ENCODE measurements at places on chromosomes 1 and 21.

DNA sequence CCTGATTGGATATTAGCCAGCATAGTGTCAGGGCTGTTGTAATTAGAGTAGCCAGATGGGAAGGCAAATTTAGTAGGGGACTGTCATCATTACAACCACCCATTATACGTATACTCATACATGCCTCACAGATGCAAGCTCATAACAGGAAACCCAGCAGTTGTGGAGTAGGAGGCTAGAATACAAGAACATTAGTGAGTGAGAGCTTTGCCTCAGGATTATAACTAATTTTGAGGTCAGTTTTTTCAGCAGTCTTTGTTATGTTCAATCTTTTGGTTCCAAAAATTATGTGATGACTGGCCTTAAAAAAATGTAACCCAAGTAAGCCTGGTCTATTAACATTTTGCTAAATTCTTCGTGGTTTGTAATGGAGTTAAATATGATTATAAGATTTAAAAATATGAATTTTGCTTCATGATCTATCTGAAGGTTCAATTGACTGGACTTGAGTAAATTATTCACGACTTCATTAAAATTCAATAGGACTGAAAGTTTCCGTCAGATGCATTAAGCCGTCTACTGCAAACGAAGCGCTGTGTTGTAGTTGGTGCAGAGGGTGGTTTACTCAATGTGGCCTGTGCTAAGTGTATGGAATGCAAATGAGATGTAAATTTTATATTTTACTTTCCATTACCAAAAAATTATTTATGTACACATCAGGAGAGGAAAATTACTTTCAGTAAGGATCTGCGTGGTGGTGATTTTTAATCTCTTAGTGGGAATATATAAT, 48.8 kb downstream of the KCNK1 start:
- DNase-seq = no peak

DNA sequence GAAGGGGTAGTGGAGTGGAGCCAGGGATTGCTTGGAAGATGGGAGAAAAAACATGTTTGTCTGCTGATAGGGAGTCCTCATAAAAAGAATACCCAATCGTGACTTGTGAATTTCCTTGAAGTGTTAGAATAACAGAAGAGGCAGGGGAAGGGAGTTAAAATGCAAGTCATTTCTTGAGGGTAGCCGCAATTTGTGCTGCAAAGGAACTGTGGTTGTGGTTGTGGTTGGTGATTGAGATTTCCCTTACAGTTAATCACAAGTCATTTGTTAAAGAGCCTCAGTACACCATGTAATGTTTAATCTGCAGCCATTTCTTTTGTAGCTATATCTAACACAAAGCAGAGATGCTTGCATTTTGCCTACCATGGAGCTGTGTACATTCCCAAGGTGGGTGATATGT, 38.5 kb upstream of the EGLN1 start:
- DNase-seq = no peak

DNA sequence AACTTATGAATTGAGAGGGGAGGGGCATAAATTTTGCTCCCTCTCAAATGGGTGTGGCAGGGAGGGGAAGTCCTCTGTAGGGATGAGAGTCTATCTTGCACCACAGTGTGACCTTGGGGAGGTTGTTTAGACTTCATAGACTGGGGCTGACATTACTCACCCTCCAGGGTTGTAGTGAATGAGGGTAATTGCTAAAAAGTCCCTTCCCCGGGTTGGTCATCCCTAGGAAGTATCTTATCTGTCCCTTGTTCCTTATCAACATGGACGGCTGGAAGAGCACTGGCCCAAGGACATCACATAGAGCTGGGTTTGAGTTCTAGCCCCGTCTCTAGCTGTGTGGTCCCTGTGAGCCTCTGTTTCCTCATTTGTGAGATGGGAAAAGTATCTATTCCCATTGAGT, 52.4 kb upstream of the SLC2A1 start:
- DNase-seq = no peak

DNA sequence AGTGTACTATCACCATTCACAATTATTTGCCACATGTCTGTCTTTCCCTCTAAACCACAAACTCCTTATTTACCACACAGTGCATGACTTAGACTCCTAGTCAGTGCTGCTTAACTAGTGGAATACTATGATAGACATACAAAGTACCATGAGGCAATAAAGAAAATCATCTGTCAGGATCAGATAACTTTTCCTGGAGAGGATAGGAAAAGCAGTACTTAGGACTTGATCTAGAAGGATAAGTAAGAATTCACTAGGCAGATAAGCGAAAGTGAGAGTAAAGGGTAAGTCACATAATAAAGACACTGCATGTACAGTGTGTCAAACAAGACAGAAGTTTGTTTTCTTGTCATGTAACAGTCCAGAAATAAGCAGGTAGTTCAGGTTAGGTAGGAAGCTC, 21.2 kb upstream of the TSPAN1 start:
- no peak for DNase-seq

- no peak for DNase-seq
These were observed 344.6 kb upstream of the AJAP1 start for GRCh38 chr1:4309676-4310320.

DNA sequence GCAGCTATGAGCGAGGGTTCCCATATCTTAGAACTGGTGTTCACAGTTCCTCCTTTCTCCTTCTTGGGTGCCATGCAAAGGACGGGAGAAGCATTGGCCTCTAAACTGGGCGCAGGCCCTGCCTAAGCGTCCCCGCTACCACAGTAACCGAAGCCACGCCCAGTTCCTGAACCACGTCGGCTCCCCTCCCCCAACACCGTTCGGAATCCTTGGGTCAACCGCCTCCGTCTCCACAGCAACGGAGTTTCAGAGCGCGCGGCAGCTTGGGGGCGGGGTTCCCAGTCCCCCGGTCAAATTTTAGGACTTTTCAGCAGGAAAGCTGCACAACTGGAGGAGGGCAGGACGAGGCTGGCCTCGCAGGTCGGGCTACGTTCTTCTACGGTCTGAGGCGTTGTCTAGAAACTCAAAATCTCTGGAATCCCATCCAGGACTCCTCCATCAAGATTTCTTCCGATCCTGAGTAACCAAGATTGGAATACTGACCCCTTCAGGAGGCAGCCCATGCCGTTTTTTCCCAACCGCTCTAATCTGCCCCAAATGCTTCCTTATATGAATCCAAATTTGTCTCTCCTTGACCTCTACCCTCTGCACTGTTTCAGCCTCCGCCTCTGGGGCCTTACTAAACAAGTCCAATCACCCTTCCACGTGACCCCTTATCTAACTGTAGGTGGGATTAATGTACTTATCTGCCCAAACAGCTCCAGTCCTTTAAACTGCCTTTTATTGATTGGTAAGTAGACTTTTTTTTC, at the start of gene SPAG17:
TSS of gene SPAG17 (minus strand) at position 145 of the 749 bp plus-strand sequence. CDS start at position 74, 71 bp downstream.
- no peak for DNase-seq

GRCh38 chr1:224498574-224499170, 64.1 kb upstream of the WDR26 start:
- peak; percentile 68 for DNase-seq

- no peak for DNase-seq
These were observed 15.7 kb downstream of the PKNOX1 start for GRCh38 chr21:42989816-42990650.

GRCh38 chr1:166197597-166197996, 30.8 kb upstream of the FAM78B start:
- no peak for DNase-seq

GRCh38 chr1:15430787-15431570, 7.3 kb upstream of the CTRC start:
- no peak for DNase-seq

DNA sequence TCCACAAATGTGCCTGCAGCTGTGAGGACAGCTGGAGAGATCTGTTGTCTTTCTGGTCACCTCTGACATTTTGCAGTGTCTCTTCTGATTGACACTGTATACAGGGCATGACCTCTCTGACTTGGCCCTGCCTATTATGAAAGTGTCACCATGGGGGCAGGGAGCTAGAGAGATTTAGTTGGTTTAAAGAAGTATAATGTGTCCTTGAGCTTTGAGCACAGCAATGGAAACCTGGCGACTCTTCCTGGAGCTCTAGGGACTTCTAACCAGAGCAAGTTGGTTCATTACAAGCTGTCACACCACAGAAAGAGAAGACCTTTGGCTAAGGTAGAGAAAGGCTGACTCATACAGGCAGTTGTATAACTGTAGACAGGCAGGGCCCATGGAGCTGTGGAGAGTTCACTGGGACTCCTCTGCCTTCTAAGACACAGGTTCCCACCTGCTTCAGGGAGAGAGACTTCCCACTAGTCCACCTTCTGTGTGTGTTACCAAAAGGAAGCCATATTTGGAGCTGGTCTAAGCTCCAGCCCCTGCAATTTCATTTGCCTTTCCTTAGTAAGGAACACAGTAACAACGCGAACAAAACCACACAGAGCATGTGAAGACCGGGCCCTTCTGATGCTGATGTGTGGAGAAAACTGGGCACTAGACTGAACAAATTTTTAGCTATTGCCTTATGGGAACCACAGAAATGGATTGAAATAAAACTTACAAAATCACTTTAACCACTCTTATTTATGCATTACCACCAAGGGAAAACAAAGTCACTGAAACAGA, 90.5 kb upstream of the ADAR start:
- no peak for DNase-seq

DNA sequence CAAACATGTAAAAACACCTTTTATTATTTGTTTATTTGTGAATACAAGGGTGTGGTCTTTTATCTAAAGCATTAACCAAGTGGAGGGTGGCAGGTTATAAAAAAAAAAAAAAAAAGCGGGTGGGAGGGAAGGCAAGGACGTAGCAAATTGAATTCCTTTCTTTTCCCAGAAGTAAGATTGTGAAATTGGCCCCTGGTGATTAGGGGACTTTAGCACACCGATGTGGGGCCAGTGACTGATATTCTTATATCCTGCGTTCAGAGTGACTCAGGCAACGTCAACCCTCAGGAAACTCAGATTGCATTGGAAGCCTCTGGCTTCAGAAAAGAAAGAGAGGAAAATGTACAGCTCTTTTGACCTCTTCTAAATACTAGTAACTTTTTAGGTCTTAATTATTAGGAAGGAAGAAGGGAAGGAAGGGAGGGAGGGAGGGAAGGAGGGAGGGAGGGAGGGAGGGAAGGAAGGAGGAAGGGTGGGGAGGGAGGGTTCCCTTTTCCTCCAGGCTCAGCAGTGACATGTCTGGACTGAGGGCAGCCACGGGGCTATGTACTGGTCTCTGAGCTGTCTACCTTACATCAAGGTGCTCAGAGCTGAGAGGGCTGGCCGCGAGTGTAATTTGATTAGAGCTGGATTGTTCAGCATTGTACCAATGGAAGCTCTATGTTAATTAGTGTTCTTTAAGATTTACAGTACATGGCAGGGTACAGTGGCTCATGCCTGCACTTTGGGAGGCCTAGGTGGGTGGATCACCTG, 30.2 kb downstream of the EVA1C start:
- DNase-seq = no peak

GRCh38 chr1:91784191-91784590, 101.8 kb downstream of the TGFBR3 start:
- DNase-seq = no peak

Measured in epithelial cell of prostate (primary cell).